Stimulated activated CD4-positive, alpha-beta T cell treated with anti-CD3 and anti-CD28 coated beads, Interleukin-1b, Interleukin-23, amount 100 ng/mL, for 1 hour (primary cell): ENCODE measurements at places on chromosomes 1 and 21.

DNA sequence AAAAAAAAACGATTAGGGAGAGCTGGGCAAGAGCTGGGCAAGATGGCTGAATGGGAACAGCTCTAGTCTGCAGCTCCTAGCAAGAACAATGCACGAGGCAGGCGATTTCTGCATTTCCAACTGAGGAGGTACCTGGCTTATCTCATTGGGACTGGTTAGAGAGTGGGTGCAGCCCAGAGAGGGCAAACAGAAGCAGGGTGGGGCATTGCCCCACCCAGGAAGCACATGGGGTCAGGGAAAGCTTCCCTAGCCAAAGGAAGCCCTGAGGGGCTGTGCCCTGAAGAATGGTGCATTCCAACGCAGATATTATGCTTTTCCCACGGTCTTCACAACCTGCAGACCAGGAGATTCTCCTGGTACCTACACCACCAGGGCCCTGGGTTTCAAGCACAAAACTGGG lies 251.6 kb downstream of the GPATCH2 start:
- DNase-seq: no peak

- no peak for DNase-seq
These were observed 56.9 kb upstream of the RGS1 start for GRCh38 chr1:192518700-192519099.

- no peak for DNase-seq
These were observed 70.9 kb upstream of the ETS2 start for GRCh38 chr21:38734646-38735365.

GRCh38 chr1:175830500-175830899 lies 87.1 kb upstream of the TNR start:
- DNase-seq: no peak

GRCh38 chr1:109641861-109642260 lies 14.0 kb upstream of the GSTM4 start:
- no peak for DNase-seq

DNA sequence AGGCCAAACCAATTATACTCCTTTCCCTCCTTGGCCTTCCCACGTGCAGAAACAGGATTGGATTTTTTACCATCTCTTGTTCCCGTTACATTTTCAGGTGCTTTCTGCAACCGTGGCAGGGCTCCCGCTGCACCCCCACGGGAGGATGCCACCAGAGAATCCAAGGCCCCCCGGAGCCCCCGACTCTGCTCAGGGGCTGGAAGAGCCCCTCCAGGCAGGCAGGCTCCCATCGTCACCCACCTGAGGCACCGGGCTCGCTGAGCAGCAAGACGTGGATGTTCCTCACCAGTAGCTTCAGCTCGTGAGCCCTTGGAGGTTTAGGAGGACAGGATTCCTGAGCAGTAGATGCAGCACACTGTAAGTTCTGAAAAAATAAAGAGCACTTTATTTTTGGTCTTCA lies 35.2 kb upstream of the PRDM15 start:
- no peak for DNase-seq

DNA sequence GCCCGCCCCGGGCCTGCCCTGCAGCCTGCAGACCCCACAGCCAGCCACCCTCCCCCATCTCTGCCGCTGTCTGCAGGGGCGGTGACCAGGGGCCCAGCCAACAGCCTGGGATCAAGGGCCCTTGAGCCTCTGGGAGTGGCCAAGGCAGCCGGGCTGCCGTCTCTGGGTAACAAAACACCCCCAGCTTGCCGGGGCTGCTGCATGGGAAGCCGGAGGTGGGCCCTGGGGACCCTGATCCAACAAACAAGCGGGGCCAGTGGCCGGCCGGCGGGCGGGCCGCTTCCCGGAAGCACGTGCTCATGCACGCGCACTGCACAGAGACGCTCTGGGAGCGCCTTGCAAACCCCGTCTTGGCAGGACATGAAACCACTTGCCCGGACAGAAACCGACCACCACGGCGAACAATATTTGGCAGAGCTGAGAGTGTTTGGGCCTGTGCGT lies 13.2 kb downstream of the MEGF6 start:
- DNase-seq: no peak

GRCh38 chr1:118785246-118785645 lies 202.9 kb downstream of the TBX15 start:
- DNase-seq: no peak

GRCh38 chr1:101166583-101167120 lies 70.2 kb upstream of the S1PR1 start:
- DNase-seq: no peak

GRCh38 chr1:116177861-116178260 lies 66.7 kb downstream of the MAB21L3 start:
- no peak for DNase-seq
